ENCODE measurements at places on chromosomes 7 and 10. TPM values are rescaled to one million over a fixed set of nuclear protein-coding genes. Genes with fewer than 3 reads are reported as not detected.

DNA sequence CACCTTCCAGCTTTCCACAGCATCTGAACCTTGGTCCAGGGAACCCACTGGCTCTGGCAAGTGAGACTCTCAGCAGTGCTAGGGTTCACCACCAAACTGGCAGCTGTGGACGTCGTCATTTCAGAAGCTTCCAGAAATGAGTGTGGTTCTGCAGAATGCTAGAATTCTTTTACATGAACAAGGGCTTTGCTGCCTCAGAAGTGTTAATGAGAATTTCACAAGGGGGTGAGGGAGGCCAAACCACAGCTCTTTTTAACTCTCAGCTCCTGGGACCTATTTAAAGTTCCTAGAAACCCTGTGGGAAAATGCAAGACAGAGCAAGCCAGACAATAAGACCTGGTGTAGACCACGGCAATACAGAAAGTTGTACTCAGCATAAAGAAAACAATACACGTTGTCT, 129.3 kb upstream of the BET1 start:
- DNase-seq: no peak

DNA sequence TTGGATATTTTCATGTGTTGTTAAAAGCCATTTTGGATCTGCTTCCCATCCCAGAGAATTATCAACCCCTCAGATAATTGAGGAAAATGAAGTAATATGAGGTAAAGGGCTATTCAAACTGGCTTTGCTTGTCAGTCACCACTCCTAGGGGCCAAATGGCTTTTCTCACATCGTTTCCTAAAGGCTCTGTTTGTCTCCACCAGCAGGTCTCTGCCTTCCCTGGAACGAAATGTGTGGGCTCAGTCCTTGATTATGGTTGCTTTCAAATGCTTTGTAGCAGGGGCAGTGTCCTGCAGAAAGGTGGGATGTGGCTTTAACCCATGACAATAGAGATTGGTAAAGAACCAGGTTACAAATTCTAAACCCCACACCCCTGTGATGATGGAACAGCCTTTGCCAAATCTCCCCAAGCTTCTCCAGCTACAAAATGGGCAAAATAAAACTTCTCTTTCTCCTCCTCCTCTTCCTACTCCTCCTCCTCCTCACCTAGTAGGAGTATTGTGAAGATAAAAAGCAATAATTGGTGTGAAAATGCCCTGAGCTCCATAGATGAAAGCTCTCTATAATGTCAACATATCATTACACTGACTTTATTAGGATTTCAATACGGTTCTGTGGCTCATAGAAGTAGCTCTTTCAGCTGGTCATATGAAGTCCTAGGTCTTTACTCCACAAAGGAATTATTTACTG, 127.6 kb downstream of the CHN2 start:
- DNase-seq: no peak

- no peak for DNase-seq
These were observed 68.6 kb downstream of the PDIA4 start for GRCh38 chr7:148959726-148960125.

- DNase-seq: no peak
These were observed 103.7 kb upstream of the HGF start for GRCh38 chr7:81873559-81873958.

GRCh38 chr10:3719024-3719843, 65.8 kb downstream of the KLF6 start:
- DNase-seq: no peak

MPP7 gene
- total RNA-seq: 28.7 TPM
